ENCODE measurements at places on chromosomes 6 and 20.

GRCh38 chr6:38192011-38192410 is 372.5 kb downstream of the ZFAND3 start:
- no peak for DNase-seq

DNA sequence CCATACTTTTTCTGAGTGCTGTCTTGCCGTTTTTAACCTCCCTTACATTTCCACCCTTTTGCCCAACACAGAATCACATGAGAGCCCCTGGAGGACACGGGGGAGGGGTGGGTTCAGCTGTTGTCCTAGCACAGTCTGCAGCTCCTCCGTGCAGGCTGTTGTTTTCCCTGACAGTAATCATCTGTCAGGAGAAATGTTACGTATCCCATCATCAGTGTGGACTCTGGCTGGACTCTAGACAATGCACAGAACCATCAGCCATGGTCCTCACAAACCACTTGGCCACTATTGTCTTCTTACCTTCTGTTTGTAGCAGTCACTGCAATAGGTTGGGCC is 92.1 kb downstream of the RIN2 start:
- DNase-seq = no peak

DNA sequence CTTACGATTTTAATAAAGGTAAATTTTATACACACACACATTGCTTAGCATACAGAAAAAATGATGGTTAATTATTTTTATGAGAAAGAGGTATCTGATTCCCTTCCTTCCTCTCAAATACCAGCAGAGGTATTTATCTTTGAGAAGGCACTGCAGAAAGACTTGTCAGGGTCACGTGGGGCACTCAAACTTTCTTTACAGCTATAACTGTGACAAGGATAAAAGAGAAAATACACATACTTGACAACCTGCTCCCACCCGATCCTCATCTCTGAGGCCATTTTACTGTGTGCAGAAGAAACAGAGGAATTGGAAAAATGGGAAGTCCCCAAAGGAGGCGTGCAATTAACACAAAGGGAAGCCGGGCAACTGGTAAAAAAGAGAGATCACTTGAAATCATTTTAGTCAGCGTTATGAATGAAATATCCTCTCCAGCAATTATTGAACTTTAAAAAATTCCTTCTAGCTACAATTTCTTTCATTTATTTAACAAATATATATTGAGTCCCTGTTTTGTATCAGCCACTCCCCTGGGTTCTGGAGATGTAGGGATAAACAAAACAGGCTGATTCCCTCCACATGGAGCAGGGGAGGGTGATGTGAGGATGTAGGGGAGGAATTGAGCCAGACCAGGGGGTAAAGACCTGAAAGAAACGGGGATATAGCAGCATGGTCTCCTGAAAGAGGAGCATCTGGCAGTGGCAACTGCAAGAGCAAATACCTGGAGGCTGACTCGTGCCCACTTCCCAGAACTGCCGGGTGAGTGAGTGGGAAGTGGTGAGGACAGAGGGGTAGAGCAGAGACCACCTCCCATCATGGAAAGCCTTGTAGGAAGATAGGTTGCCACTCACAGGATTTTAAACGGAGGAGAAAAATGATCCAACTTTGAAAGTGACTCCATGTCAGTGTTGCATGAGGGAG is 510.3 kb downstream of the KIF16B start:
- DNase-seq = no peak

DNA sequence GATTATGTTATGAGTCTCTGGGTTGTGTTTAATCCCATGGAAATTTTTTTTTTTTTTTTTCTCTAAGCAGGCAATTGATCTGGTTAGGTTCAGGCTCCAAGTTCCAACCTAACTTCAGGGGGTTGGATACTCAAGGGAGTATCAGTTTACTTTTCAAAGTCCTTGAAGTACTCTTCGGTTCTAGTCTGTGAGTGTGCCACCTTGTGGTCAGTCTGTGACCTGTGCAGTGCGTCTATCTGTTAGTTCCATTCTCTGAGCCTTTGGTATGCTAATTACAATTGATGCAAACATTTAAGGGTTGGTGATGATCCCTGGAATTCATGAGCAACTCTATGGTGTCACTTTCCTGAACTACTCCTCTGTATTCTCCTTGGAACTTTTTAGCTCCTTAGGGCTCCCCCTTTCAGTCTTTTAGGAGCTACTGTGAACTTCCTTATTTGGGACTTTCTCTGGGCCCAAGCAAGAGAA is 342.0 kb downstream of the SOX4 start:
- DNase-seq = no peak

GRCh38 chr6:113447088-113447831 is 409.9 kb upstream of the MARCKS start:
- no peak for DNase-seq
